ENCODE measurements at places on chromosomes 4 and X.

- no peak for DNase-seq
These were observed 279.7 kb downstream of the NR3C2 start for GRCh38 chr4:148162519-148162918.

DNA sequence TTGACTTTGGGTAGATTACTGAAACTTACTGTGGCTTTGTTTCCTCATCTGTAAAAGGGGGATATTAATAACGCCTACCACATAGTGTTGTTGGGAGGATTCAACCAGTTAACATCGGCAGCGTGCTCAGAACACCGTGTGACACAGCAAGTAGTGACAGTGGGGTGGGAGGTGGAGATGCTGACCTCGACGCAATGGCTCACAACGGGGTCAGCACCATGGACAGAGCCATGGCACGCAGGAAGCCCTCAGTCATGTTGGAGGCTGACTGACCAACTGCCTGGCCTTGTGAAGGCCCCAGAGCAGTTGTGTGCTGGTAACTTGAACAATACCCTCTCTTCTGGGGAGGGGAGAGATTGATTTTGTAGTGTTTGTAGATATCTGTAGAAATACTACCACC, 93.2 kb downstream of the WFS1 start:
- peak; percentile 26 for DNase-seq

DNA sequence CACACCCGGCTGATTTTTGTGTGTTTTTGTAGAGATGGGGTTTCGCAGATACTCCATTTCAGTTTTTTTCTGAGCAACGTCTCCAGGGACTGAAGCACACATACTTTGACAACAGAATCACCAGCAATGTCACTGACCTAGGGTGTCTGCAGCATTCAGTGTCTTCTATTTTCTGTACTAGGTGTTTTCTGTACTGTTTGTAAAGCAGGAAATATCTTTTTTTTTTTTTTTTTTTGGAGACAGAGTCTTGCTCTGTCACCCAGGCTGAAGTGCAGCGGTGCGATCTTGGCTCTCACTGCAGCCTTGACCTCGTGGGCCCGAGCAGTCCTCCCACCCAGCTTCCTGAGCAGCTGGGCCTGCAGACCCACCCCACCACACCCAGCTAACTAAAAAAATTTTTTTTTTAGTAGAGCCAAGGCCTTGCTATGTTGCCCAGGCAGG, 8.9 kb downstream of the ADD1 start:
- DNase-seq = no peak

DNA sequence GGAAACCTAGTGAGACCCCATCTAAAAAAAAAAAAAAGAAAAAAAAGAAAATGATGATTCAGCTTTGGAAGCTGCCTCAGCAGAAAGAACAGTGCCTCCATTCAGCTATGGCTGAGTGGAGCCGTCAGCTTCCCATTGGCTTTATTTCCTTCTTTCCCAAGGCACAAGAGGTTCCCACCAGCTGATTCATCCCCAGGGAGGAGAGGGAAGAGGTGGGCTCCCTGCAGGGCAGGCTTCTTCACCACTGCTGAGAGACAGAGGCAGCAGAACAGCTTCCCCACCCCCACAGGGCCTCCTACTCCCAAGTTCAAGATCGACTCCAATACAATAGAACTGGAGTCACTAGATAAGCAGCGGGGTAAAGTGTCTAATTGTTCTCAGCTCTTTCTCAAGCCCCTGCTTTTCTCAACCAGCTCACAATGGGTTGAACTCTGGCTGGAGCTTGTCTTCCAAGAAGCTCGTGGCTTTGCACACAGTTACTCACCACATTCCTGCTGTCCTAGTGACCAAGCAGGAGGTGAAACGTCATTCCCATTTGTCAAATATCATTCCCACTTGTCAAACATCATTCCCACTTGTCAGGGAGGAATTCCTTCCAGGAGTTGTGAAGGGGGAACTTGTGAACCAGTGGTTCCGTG, 47.8 kb downstream of the FHDC1 start:
- peak; percentile 51 for DNase-seq

Measured in LHCN-M2 (cell line).